ENCODE measurements at places on chromosomes 2 and 18.

GRCh38 chr2:104755026-104755878, 98.7 kb upstream of the POU3F3 start:
- no peak overlapping the region for H3K27ac ChIP-seq
- no peaks in the 10 kb centered on the region for H3K27me3 ChIP-seq
- H3K4me3 ChIP-seq: no peak overlapping the region
- no peaks in the 10 kb centered on the region for H3K36me3 ChIP-seq

- H3K27me3 ChIP-seq: no peaks in the 10 kb centered on the region
- no peak overlapping the region for H3K4me3 ChIP-seq
- H3K4me1 ChIP-seq: peaks cover 57% of the 10 kb centered on the region
- H3K36me3 ChIP-seq: peaks cover 31% of the 10 kb centered on the region
- DNase-seq: no peak
Measured at GRCh38 chr2:237977380-237977779, 10.6 kb downstream of the UBE2F start.

- no peaks in the 10 kb centered on the region for H3K4me1 ChIP-seq
- H3K27ac ChIP-seq: no peak overlapping the region
- H3K36me3 ChIP-seq: no peaks in the 10 kb centered on the region
- no peak for DNase-seq
Measured at GRCh38 chr2:85251070-85251616, 76.6 kb downstream of the TGOLN2 start.

DNA sequence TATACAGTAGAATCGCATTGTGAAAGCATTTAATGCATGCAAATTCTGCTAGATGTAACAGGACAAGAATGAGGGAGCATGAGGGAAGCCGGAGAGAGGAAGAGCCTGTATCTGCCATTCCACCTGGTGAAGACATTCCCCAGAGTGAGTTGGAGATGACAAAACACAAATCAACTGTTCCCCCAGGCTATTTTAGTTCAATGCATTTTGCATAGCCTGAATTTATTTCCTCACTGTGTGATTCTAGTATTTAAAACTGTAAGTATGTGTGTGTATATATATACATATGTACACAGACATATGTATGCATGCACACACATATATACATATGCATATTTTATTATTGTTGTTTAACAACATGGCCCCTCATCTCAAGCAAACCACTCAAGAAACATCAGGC, 54.7 kb downstream of the CCDC68 start:
- no peak for DNase-seq
- H3K36me3 ChIP-seq: no peaks in the 10 kb centered on the region
- H3K4me3 ChIP-seq: no peak overlapping the region
- no peak overlapping the region for H3K27ac ChIP-seq
- H3K27me3 ChIP-seq: no peaks in the 10 kb centered on the region

- H3K4me3 ChIP-seq: no peak overlapping the region
- no peaks in the 10 kb centered on the region for H3K27me3 ChIP-seq
- no peak for DNase-seq
- no peaks in the 10 kb centered on the region for H3K36me3 ChIP-seq
- H3K4me1 ChIP-seq: no peaks in the 10 kb centered on the region
Measured at GRCh38 chr2:211981451-211981850, 557.2 kb downstream of the ERBB4 start.

GRCh38 chr2:111239107-111239506, 118.4 kb downstream of the BCL2L11 start:
- no peak overlapping the region for H3K4me3 ChIP-seq
- H3K27me3 ChIP-seq: no peaks in the 10 kb centered on the region
- H3K27ac ChIP-seq: no peak overlapping the region

- no peaks in the 10 kb centered on the region for H3K4me1 ChIP-seq
- no peaks in the 10 kb centered on the region for H3K27me3 ChIP-seq
- H3K36me3 ChIP-seq: no peaks in the 10 kb centered on the region
- no peak overlapping the region for H3K27ac ChIP-seq
- H3K4me3 ChIP-seq: no peak overlapping the region
Measured at GRCh38 chr2:19102696-19103423, 255.6 kb downstream of the OSR1 start.

- H3K27ac ChIP-seq: no peak overlapping the region
- H3K4me3 ChIP-seq: no peak overlapping the region
- no peaks in the 10 kb centered on the region for H3K4me1 ChIP-seq
- H3K36me3 ChIP-seq: no peaks in the 10 kb centered on the region
- DNase-seq: no peak
- no peaks in the 10 kb centered on the region for H3K27me3 ChIP-seq
Measured at GRCh38 chr2:200081236-200081635, 125.9 kb downstream of the MAIP1 start.

Measured in natural killer cell (primary cell).